Calu3 (cell line): ENCODE measurements at places on chromosomes 11 and 22. TPM values are rescaled to one million over a fixed set of nuclear protein-coding genes. Genes with fewer than 3 reads are reported as not detected.

The OR52I1 gene
- not detected in 2 replicates for total RNA-seq

The CSNK2A3 gene
- 0.86 and 1.1 TPM in 2 replicates for total RNA-seq

DNA sequence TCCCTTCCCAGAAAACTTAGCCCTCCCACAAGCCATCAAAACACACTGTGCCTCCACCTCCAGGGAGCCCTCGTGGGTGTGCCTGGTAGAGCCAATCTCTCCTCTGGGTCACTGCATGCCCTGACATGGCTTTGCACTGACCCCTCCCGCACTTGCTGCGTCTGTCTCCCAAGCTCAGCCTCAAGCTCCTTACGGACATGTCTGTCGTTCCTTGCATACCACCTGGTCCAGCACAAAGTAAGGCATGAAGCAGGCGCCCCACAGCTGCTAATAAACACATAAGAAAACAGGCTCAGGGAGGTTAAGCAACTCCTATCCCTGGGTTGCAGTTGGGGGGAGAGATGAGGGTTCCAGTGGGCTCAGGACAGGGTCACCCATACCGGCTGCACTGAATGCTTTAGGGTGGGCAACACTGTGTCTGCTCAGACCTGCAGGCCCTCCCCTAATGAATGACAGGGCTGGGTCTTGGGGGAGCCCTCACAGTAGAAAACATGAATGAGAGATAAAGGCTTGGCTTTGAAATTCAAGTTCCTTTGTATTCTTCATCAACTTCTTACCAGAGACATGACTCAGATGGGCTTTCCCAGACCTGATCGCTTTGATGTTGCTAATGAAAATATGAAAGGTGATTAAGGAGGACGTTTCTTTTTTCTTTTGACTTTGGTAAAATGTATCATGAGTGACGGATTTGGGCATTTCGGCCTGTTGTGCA is 38.0 kb downstream of the PHF21B start:
- no peak overlapping the region for H3K27ac ChIP-seq
- no peaks in the 10 kb centered on the region for H3K4me1 ChIP-seq
- DNase-seq = no peak
- H3K4me3 ChIP-seq = no peak overlapping the region
- H3K36me3 ChIP-seq = no peaks in the 10 kb centered on the region

- peak; percentile 88 for DNase-seq
- peak overlapping the region; percentile 94 for H3K27ac ChIP-seq
- H3K27me3 ChIP-seq = no peaks in the 10 kb centered on the region
- peaks cover 70% of the 10 kb centered on the region for H3K4me1 ChIP-seq
Measured at GRCh38 chr22:39290724-39291161, 28.7 kb downstream of the RPL3 start.

GRCh38 chr11:67571443-67571842 is 12.2 kb upstream of the GSTP1 start:
- H3K36me3 ChIP-seq = peaks cover 6% of the 10 kb centered on the region
- no peak overlapping the region for H3K4me3 ChIP-seq
- peaks cover 20% of the 10 kb centered on the region for H3K4me1 ChIP-seq
- H3K27me3 ChIP-seq = no peaks in the 10 kb centered on the region

GRCh38 chr11:12249590-12250260 is 127.6 kb upstream of the PARVA start:
- H3K27me3 ChIP-seq = no peaks in the 10 kb centered on the region
- H3K36me3 ChIP-seq = peaks cover 60% of the 10 kb centered on the region

- H3K36me3 ChIP-seq = no peaks in the 10 kb centered on the region
- no peak for DNase-seq
- no peak overlapping the region for H3K4me3 ChIP-seq
- no peak overlapping the region for H3K27ac ChIP-seq
- no peaks in the 10 kb centered on the region for H3K4me1 ChIP-seq
Measured at GRCh38 chr11:30422447-30423278, 99.8 kb downstream of the ARL14EP start.

- no peaks in the 10 kb centered on the region for H3K4me1 ChIP-seq
- no peak overlapping the region for H3K4me3 ChIP-seq
- H3K27me3 ChIP-seq = peaks cover 75% of the 10 kb centered on the region
- no peaks in the 10 kb centered on the region for H3K36me3 ChIP-seq
Measured at GRCh38 chr11:120044011-120044675, 93.8 kb downstream of the TRIM29 start.

DNA sequence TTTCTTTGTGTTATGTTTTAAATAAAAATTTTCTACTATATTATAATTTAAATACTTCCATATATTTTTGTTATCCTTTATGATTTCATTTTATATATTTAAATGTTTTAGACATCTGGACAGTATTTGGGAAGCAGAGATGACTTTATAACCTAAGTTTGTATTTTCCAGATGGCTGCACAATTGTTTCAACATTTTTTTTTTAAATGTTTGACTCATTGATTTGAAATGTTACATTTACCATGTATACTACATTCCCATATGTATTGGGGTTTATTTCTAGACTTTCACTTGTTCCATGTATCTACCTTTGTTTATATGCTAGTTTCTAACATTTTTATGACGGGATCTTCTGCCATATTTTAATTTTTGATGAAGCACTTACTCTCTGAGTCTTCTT is 766.5 kb downstream of the METTL15 start:
- no peak for DNase-seq
- H3K4me1 ChIP-seq = no peaks in the 10 kb centered on the region
- H3K27me3 ChIP-seq = no peaks in the 10 kb centered on the region
- no peak overlapping the region for H3K27ac ChIP-seq
- H3K36me3 ChIP-seq = no peaks in the 10 kb centered on the region

- H3K4me3 ChIP-seq = no peak overlapping the region
- DNase-seq = no peak
- no peaks in the 10 kb centered on the region for H3K36me3 ChIP-seq
- H3K4me1 ChIP-seq = no peaks in the 10 kb centered on the region
- no peak overlapping the region for H3K27ac ChIP-seq
Measured at GRCh38 chr22:36787204-36787988, 11.5 kb upstream of the IFT27 start.
